T-helper 9 cell (primary cell): ENCODE measurements at places on chromosomes 7 and 10.

- no peak for DNase-seq
Observed at GRCh38 chr7:115047958-115048720, 126.2 kb downstream of the MDFIC start.

DNA sequence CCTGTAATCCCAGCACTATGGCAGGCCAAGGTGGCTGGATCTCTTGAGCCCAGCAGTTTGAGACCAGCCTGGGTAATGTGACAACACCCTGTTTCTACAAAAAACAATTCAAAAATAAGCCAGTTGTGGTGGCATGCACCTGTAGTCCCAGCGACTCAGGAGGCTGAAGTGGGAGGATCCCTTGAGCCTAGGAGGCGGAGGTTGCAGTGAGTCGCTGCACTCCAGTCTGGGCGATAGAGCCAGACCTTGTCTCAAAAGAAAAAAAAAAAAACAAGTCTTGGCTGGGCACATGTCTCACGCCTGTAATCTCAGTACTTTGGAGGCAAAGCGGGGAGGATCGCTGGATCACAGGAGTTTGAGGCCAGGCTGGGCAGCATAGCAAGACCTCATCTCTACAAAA, 74.6 kb upstream of the PDSS1 start:
- DNase-seq, result no peak

DNA sequence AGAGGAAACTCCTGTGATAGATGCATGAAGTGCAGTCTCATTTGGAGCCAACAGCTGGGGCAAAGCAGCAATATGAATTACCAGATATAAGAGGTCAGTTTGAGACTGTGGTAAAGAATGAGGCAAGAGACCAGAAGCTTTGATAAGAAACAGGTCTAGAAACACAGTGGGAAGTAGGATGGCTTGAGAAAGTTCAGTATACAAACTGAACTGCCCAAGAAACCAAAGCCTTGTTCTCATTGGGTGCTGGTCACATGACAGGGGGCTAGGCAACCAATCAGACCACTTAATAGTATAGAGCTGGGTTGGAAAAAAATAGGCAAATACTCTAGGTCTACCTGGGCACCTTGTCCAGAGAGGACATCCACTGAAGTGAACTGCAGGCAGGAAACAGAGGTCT, 46.2 kb upstream of the PLCE1 start:
- DNase-seq, result no peak

DNA sequence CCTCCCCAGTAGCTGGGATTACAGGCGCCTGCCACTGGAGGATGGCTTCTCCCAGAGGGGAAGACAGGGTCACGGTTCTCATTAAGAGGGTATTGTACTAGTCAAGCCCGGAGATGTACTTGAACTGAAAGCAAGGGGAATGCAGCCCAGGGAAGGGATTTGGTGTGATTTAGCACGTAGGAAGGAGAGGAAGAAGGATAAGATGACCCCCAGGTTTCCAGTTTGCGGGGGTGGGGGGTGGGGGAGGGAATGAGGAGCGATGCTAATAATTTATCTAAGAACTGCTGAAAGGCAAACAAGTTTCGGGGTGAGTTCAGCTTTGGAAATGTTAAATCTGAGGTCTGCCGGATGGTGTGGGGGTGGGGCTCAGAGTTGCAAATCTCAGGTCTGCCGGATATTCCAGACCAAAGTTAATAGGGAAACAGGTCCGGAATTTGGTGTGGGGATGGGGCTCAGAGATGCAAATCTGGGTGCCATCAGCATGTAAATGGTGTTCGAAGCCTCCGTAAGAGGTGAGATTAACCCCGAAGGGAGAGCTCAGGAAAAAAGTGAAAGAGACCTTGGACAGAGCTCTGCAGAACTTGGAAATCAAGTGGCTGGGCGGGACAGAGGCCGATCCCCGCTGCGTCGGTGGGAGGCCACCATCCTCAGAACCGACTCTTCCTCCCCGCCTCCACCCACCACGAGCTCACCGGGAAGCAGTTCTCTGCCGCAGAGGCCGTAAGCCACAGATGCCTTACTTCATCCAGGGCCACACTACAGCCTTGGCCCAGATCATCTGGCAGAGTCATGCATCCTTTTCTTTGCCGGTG, 1.6 kb upstream of the SEPHS1 start:
- DNase-seq, result no peak

GRCh38 chr10:109774121-109774440, 149.2 kb downstream of the XPNPEP1 start:
- DNase-seq, result no peak

DNA sequence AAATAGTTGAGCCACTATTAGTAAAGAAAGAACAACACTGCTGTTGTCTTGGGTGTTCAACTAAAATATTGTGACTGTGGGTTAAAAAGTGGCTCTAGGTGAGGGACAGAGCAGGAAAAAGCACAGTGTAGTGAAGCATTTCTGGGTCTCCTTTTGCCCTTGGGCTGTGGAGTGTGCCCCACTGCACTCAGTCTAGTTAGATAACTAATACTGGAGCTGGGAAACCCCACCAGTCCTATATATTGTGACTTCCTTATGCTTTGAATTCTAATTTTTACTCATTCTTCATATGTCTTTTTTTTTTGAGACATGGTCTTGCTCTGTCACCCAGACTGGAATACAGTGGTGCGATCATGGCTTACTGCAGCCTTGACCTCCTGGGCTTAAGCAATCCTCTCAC, 195.1 kb downstream of the EXOC4 start:
- DNase-seq, result no peak

- DNase-seq, result no peak
Observed at GRCh38 chr10:97590082-97590747, 694 bp downstream of the C10orf62 start.

DNA sequence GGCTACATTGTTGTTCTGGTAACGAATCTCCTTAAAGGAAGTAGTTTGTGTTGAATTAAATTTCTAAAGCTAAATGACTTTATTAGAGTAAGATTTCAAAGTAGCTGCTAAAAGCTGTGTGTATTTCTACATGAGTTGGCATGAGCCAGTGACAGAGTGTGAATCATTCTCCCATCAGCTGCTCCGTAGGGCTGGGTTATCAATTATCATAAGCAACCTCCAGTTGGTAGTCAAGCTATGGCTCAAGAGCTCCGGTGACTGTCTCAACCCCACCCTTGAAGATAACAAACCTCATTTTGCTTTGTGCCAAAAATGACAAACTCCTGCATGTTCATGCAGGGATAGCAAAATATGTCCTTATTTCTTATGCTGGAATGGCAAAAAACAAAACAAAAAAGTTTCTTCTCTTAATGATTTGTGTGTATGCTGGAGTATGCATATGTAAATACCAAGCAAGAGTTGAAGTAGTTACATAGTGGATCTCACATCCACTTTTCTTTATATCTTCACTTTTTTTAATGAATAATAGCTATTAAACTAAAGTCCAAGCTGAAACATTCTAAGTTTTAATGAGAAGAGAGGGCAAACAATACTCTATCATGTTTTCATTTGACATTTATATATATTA, 249.4 kb downstream of the CACNA2D1 start:
- no peak for DNase-seq

DNA sequence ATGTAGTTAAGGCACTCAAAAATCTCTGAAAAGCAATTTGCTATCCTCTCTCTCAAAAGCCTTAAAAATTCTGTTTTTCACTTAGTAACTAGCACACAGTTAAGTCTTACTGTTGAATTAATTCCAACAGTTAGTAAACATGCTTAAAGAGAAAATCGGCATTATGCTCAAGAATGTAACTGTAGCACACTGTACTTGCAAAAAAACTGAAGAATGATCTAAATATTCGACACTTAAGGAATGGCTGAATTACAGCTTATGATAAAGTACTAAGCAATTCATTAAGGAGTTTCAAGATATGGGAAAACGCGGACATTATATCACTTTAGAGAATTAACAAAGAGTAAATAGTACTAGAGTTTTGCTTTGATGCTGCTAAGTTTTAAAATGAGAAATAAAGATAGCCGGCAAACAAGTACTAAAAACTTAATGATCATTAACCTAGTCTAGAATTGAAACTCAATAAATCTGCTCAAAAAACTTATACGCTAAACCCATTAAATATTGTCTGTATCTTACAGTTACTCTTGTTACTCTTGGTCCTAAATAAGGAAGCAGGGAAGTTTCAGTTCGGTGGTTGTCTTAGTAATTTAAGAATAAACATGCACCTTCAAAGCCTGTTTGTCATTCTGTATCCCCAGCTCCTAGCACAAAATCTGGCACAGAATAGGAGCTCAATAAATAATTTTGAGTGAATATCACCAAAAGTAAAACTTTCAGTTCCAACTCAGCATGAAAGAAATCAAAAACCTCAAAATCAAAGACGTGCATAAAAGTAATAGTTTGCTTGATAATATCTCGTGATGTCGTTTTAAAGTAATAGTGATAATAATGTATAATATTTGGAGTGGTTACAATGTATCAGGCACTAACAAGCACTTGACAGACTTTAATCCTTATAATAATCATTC, 1.2 kb downstream of the TRDMT1 start:
- no peak for DNase-seq

- DNase-seq, result no peak
Observed at GRCh38 chr10:90484518-90484917, 373.3 kb downstream of the HTR7 start.

DNA sequence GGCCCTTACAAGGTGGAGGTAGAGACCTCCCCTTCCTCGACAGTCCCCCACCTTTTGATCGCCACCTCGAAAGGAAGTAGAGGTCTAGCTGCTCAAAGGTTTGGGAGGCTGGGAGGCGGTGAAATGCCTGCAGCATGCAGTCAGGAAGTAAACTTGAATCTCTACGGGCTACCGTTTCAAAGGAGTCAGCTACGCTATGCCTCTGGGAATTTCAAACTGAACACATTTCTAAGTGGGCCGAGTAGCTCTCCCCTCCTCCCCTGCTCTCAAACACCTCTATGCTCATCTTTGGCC, 68.0 kb downstream of the CXCL12 start:
- no peak for DNase-seq

DNA sequence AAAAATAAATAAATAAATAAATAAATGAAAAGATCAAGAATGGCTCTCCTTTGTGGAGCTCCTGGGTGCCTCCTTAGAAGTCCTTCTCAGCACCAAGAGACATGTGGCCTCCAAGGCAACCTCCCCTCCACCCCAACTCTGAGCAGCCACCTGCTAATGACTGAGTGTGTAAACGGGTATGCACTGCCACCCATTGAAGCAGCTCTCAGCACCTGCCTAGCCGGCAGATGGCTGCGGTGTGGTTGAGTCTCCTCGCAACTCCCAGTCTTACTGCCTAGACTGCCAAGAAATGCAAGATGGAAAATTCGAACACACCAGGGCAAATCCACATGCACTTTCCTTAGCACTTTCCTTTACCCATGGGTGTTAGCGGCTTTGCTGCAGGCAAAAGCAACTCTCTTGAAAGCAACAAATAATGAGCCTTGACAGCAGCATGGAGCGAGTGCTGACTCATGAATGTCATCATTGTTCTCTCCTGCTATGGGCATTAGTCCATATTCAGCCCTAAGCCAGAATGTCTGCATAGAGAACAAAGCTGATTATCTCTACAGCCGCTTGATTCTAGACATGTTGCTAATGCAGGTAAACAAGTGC, 913.9 kb upstream of the AUTS2 start:
- DNase-seq, result no peak

DNA sequence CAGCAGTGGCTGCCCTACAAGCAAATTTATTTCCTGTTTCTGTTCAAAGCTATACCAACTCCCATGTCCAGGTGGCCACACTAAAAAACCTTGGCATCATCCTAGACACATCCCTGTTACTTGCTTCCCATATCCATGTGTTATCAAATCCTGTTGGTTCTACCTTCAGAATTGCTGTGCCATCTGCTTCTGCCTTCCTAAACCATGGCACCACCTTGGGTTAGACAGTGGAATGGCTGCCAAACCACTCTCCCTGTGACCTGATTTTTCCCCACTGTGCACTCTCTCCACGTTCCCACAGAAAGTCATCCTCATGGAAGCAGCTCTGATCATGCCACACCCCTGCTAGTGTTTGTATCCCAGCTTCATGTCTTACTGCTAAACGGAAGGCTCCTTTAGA, 697.6 kb upstream of the GALNT17 start:
- DNase-seq, result no peak

GRCh38 chr7:16849296-16850148, 32.3 kb downstream of the AGR3 start:
- no peak for DNase-seq

- DNase-seq, result no peak
Observed at GRCh38 chr7:34341326-34341725, 316.7 kb upstream of the NPSR1 start.

DNA sequence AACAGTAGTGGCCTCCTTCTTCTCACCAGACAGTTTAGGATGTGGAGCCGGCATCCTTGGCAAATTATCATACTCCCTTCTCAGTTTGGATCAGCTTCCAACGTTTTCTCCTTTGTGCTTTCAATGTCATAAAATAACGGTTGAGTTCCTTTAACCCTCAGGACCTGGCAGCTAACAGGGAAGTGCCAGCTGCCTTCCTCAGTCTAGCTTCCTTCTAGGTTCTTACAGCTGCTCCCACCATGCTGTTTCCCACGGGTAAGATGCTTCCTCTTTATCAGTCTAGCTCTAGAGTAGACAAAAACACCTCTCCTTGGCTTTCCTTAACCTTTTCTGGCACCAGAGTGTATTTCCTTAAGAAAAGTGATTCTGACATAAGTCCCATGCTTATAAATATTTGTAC, 33.2 kb downstream of the BLVRA start:
- DNase-seq, result no peak

- DNase-seq, result no peak
Observed at GRCh38 chr7:95441042-95441823, 6.4 kb upstream of the PON2 start.

GRCh38 chr10:103659674-103660363, 166.3 kb downstream of the NEURL1 start:
- no peak for DNase-seq

DNA sequence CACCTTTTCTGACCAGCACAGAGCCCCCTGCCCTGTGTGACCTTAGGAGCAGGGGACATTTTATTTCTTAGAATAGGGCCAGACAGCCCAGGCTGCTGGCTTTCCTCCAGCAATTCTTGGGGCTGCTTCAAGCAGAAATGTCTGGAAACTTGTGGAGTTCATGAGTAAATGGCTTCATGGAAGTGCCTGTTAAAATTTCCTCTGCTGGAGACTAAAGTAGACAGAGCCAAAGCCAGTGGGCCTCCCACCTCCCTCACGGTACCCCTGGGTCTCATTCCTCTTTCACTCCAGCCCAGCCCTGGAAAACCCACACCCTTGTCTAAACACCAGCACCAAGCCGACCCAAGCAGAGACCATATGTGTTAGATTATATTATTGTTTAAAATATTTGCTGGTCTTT, 505.5 kb upstream of the ZMIZ1 start:
- DNase-seq, result no peak

GRCh38 chr7:125670926-125671572, 741.4 kb upstream of the POT1 start:
- DNase-seq, result no peak

GRCh38 chr7:23787272-23787671, 77.3 kb downstream of the STK31 start:
- no peak for DNase-seq

- DNase-seq, result no peak
Observed at GRCh38 chr10:114283535-114284234, 44.6 kb downstream of the VWA2 start.
